ENCODE measurements at places on chromosomes 12 and 14.

GRCh38 chr14:61644175-61644574 is 51.1 kb upstream of the HIF1A start:
- DNase-seq: no peak

DNA sequence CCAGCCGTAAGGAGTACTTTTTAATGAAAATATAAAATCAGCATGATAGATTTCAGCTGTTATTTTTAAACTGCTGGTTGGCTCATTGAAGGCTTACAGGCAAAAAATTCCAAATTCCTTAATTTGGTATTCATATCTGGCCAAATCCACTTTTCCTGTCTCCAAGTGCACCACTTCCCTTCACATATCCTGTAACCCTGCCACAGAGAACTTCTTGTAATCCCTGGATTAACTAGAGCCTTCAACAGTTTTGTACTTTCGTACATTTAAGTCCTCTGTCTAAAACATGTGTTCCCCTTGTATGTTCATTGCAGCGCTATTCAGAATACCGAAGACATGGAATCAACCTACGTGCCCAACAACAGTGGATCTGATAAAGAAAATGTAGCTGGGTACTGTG is 9.6 kb downstream of the PUS7L start:
- DNase-seq: no peak

GRCh38 chr12:114703060-114703493 is 19.1 kb upstream of the TBX3 start:
- DNase-seq: no peak

DNA sequence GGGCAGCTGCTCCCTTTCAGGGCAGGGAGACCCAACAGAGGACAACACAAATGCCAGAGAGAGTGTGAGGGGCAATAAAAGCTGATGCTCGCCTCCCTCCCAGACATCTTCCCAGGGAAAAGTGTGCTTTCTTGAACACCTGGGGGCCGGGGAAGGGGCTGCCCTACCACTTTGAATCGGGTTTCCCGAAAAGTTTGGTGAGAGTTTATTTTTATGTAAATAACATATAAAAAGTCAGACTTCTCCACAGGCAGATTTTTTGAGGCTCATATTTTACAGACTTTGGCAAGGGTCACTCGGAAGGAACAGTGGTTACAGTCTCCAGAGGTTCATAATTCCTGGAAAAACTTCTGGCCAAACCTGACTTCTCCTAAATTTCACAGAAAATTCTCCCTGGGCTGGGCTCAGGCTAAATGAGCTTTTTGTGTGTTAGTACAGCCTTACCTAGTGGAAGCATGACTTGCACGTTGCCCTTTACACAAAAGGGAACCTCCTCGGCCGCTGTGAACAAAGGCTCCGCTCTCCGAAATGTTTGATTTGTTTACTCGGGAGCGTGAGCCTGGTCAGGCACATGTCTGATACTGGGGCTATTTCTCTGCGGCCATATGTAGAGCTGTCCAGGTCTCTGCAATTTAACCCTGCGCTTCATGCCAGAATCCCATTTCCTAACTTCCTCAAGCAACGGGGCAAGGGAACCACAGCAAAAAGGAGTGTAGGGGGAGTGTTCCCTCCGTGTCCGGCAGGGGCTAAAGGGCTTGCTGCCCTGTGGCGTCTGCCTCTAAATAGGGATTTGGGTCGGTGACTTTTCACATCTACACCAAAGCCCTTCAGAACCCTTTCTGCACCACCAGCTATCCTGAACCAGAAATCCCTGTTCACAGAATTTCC is 3.4 kb downstream of the RTL1 start:
- no peak for DNase-seq

- DNase-seq: no peak
These were observed 31.1 kb downstream of the IRF2BPL start for GRCh38 chr14:76997257-76997970.

DNA sequence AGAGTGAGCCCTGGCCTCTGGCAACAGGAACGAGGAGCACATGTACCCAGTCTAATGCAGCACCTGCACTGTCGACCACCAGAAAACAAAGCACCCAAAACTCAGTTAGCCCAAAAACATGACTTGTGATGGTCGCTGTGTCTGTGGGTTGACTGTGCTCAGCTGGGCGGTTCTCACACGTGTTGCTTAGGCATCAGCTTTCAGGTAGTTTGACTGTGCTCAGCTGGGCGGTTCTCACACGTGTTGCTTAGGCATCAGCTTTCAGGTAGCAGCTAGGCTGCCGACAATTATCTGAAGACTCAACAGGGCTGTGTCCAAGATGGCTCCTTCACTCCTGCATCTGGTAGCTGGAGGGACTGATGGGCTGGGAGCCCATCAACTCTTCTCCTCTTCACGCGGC is 1.2 kb upstream of the LRCOL1 start:
- DNase-seq: no peak

Measured in substantia nigra (tissue), 51 donors.